DMS 273 treated with DMSO at 0.1 percent for 48 hours (cell line): ENCODE measurements at places on chromosomes 6 and 20.

- no peak for DNase-seq
These were observed 1.5 kb downstream of the DACT2 start for GRCh38 chr6:168318090-168318489.

DNA sequence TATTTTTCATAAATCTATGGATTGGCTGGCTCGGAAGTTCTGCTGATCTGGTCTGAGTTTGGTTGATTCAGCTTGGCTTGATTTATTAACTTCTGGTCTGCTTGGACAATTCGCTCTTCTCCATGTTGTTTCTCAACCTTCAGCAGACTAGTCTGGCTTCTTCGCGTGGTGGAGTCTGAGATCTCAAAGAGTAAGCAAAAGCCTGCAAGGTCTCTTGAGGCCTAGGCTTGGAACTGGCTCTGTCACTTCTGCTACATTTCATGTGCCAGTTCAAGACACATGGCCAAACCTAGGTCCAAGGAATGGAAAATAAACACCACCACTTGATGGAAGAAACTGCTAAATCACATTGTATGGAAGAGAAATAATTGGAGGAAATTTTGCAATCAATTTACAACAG, 115.1 kb upstream of the JAG1 start:
- DNase-seq, result no peak

GRCh38 chr6:130742131-130742681, 85.0 kb upstream of the SMLR1 start:
- no peak for DNase-seq

DNA sequence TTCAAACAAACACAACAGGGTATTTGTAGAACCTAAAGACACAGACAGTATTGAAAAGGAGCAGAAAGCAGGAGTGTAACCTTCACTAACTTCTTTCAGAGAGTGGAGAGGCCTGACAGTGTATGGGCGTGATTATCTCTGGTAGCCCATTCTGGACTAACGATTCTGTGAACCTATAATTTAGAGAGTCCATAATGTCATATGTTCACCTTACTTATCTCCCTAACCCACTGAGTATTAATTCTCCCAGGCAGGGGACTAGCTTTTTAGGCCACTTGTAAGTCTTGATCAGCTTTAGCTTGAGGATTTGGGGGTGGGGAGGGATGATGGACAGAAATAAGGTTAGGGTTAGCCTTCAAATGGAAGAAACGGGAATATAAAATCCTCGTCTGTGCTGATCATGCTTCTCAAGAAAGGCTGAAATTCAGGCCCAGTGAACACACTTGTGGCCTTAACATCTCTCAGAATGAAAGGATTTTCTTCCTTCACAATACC, 2.8 kb upstream of the PARD6B start:
- no peak for DNase-seq

DNA sequence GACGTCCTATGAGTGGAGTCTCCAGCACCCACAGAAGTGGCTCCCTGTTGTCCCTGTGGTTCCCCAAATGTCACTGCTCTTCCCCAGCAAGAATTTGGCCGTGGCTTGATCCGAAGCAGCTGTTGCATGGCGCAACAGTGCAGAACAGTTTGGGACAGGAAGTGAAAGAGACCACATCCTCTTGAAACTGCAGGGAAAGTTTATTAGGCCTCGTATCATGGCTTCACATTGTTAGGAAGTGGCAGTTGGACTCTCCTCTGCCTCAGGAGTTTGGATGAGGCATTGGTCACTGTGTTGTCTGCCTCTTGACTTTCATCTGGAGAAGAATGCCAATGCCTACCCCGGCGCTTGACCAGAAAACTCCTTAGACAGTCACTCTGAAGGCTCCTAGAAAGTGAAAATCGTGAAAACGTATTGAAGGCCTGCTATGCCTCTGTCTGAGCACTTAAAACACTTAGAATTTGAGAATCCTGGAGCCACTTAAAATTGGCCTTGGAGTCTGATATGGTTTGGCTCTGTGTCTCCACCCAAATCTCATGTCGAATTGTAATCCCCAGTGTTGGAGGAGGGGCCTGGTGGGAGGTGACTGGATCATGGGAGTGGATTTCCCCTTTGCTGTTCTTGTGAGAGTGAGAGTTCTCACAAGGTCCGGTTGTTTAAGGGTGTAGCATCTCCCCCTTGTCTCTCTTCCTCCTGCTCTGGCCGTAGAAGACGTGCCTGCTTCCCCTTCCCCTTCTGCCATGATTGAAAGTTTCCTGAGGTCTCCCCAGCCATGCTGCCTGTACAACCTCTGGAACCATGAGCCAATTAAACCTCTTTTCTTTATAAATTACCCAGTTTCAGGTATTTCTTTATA, 334.9 kb upstream of the JARID2 start:
- no peak for DNase-seq

DNA sequence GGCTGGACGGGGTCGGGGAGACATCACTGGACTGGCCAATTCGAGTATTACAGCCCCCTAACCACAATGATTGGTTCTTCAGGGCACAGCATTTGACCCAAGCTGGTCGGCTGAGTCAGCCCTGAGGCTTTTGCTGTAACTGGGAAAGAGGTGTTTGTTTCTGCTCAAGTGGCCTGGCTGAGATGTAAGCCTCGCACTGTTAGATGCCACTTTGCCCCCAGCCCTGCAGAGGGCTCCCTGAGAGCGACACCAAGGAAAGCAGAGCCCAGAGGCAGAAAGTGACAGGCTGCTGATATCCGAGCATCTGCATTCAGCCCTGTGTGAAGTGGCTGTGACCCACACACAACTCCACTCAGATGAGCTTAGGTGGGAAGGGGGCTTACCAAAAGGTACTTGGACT, 19.4 kb downstream of the ERGIC3 start:
- DNase-seq, result peak; percentile 26

GRCh38 chr6:10412461-10413261, 2.2 kb downstream of the TFAP2A start:
- DNase-seq, result no peak

GRCh38 chr6:159978291-159979135, 9.6 kb downstream of the IGF2R start:
- no peak for DNase-seq

DNA sequence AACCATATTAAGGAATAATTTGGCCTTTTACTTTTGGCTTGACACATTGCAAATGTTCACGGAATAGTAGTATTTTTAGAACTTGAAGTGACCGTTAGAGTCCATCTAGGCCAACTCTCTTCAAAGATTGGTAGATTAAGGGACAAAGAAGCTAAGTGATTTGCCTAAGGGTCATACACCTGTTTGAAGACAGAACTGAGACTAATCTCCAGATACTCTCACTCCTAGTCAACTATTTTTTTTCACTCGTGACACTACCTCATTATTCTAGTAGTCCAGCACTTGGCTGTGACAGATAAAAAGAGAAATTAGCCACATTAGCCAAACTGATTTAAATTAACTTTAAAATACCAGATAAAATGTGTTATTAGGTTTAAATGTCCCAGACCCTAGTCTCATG, 10.6 kb downstream of the ACSS2 start:
- DNase-seq, result no peak

- DNase-seq, result no peak
These were observed 286.1 kb downstream of the RNGTT start for GRCh38 chr6:88677356-88677755.

DNA sequence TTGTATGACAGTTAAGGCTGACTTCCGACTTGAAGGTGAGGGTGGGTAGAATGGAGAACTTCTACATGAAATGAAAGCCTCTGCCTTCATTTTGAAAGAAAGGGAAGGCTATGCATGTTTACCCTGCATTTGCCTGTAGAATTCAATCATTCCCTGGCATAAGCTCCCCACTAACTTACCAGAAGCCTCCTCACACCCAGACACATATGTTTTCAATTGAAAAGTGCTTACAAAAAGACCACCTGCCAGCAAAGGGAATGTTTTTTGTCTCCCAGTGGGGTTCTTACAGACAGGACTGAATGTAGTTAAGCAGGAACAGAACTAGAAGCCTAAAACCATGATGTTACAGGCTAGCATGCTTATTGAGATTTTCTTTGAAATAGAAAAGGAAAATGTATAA, 392.1 kb upstream of the HSF2 start:
- no peak for DNase-seq

DNA sequence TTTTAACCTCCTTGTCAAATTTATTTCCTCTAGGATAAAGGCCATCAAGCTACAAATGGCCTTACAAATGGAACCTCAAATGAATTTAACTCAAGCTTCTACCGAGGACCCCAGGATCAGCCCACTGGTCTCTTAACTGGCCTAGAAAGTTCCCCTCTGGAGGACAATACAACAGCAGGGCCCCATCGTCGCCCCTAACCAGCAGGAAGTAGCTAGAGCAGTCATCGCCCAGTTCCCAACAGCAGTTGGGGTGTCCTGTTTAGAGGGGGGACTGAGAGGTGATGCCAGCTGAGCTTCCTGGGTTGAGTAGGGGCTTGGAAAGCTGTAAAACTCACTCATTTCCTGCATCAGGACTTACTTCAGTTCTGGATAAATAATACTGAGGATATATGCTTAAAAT, 25.6 kb downstream of the CEP85L start:
- DNase-seq, result no peak

- DNase-seq, result no peak
These were observed 23.0 kb upstream of the NAA20 start for GRCh38 chr20:19993958-19994669.

DNA sequence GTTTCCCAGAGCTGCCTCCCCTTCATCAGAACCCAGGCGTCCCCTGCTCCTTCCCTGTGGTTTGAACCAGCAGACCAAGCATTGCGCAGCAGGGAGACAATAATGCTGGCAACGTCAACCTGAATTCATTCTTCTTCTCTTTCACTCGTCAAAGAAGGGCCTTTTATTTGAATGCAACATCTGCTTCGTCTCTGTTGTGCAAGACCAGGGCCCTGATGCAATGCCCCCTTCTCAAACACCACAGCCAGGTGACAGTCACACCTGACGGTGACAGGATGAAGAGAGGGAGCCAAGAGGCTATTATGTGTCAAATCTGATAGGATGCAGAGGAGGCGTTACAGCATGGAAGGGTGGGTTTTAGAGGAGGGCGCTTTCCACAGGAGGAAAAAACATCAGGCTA, 8.0 kb downstream of the INSM1 start:
- no peak for DNase-seq

- peak; percentile 4 for DNase-seq
These were observed 16.7 kb upstream of the ENTPD6 start for GRCh38 chr20:25178563-25179438.

GRCh38 chr20:5402903-5403531, 86.3 kb upstream of the PROKR2 start:
- DNase-seq, result no peak

DNA sequence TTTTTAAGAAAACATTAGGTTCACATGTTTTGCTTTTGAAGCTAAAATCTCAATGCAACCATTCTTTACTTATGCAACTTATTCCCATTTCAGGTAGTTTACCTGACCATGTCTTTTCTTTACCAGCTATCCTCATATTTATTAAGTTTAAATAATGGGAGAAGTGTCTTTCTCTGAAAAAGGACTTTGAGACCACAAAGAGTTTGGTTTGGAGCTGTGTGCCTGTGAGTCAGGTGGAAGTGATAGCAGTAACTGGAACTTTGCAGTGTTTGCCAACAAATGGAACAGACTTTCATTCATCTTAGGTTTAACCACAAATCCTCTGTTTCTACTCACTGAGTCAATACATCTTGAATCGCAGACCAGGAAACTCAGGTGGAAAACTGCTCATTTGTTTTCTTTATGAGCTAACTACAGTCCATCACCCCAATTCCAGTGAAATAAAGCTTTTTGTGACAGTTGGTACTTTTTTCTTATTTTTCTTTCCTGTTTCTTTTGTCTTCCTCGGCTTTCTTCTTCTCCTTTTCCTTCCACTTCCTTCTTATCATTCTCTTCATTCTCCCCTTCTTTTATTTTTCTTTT, 148.3 kb upstream of the RIN2 start:
- DNase-seq, result no peak

DNA sequence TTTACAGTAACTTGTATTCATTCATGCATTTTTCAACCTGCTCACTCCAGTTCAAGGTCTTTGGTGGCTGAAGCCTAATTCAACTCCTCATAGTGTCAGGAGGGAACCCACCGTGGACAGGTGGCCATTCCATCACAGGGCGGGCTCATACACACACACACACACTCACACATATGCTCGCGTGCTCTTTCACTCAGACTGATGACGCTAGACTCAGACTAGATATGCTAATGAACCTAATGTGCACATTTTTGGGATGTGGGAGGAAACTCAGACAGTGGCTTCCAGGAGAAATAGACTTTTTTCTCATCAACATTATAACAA, 56.7 kb downstream of the TRIM27 start:
- peak; percentile 47 for DNase-seq

DNA sequence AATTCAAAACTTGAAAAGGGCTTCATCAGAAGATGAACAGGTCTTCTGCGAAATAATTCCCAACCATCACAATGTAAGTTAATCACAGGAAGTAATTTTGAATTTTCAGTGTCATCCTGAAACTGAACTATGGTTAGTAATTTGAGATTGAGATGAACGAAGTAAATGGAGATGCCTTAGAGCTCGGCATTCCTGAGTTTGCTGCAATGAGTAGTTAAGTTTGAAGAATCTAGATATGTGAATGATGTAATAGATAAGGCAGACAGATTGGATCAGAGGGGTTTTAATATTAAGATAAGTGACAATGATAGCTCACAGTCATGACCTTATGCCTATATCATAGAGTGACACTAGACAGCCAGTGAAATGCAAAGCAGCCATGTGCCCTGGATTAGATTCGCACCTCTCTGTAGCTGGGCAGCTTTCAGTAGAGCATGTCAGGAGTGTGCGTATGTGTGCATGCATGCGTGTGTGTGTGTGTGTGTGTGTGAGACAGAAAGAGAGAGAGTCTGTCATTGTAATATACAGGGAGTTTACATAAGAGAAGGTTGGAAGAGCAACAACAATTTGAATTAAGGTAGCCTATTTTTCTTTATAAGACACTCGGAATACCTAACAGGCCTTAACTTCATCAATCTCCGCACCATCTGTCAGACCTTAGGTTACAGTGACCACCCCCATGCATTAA, 233.0 kb downstream of the GMPR start:
- peak; percentile 76 for DNase-seq

DNA sequence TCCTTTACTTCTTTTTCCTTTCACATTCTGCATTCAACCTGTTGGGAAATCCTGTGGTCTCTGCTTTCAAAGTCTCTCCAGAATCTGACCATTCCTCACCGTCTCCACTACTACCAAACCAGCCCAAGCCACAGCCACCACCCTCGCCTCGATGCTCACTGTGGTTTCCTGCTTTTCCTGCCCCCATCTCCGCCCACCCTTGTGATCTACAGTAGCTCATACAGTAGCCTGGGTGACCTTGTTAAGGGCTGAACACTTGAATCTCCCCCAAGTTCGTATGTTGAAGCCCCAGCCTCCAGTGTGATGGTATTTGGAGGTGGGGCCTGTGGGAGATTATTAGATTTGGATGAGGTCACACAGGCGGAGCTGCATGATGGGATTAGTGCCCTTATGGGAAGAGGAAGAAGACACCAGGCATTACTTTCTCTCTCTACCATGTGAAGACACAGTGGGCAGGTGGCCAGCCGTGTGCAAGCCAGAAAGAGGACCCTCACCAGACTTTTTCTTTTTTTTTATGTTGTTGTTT, 189.0 kb upstream of the UST start:
- no peak for DNase-seq

- no peak for DNase-seq
These were observed 275.1 kb downstream of the GRIK2 start for GRCh38 chr6:101668496-101669030.

GRCh38 chr6:45927421-45928320, 88.0 kb downstream of the CLIC5 start:
- DNase-seq, result no peak

GRCh38 chr6:11774426-11774825, 4.2 kb downstream of the ADTRP start:
- DNase-seq, result no peak
